GM23248 (cell line): ENCODE measurements at places on chromosomes 13 and 19. TPM values are rescaled to one million over a fixed set of nuclear protein-coding genes. Genes with fewer than 3 reads are reported as not detected.

- DNase-seq, result no peak
Observed at GRCh38 chr19:313988-314815, 23.0 kb upstream of the PLPP2 start.

- peak; percentile 17 for DNase-seq
Observed at GRCh38 chr19:45117167-45117594, 24.2 kb downstream of the PPP1R37 start.

GRCh38 chr19:13526552-13526951, 20.3 kb upstream of the CACNA1A start:
- DNase-seq, result peak; percentile 49

DNA sequence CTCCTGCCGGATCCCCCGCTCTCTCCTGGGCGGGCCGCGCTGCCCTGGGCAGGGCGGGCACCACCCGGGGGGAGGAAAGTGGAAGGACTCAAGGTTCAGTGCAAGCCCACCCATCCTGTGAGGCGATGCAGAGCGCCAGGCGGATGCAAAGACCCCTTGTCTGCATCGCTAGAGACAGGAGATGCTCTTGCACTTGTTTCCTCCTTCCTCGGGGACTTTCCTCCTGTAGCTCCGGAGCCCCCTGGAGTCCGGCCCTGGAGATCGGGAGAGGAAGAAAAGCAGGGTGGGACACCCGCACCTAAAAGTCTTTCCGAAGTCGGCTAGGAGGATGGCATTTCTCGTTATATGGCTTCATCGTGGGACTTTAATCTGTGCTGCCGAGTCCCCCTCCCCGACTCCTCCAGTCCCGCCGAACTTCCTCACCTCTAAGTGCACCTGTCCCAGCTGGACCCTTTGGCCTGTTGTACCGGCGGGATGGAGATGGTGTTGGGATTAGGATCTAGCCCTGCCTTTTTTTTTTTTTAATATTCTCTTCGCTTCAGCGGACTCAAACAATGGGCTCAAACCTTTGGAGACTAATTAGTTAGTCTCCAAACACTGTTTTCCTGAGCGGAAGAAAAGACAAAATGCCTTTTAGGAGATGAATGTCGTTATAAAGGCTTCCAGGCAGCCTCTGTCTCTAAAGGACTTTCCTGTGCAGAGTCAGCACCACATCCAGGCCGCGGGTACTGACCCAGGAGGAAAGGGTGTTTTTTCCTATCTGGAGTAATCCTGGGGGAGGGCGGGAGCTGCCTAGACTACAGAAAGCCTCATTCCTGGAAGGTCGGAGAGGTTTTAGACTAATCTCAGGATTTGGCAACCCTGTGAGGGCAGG, 725 bp downstream of the FAM124A start:
- peak; percentile 23 for DNase-seq

OSCAR gene
- 0.54 TPM in 1 of 2 replicates, not detected in the other for total RNA-seq

- DNase-seq, result no peak
Observed at GRCh38 chr19:15529774-15530372, 21.5 kb downstream of the CYP4F22 start.

- DNase-seq, result peak; percentile 67
Observed at GRCh38 chr19:3161453-3161852, 17.1 kb upstream of the S1PR4 start.

GRCh38 chr13:52846567-52847321, 1.7 kb downstream of the PCDH8 start:
- DNase-seq, result peak; percentile 55

DNA sequence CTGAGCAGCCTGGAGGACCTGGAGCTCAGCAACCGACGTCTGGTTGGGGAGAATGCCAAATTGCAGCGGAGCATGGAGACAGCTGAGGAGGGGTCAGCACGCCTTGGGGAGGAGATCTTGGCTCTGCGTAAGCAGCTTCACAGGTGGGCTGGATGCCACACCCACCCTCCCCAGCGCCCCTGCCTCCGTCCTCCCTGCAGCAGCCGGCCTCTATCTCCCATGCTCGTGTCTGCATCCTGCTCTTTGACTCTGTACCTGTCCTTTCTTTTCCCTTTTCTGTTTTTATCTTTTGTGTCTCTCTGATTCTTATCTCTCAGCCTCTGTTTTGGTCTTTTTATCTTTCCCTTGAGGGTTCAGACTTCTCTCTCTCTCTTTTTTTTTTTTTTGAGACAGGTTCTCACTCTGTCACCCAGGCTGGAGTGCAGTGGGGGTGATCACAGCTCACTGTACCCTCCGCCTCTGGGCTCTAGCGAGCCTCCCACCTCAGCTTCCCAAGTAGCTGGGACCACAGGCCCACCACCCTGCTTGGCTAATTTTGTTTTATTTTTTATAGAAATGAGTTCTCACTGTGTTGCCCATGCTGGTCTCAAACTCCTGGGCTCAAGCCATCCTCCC, 10.1 kb downstream of the KASH5 start:
- DNase-seq, result no peak

WBP4 gene
- total RNA-seq, result 7.5 and 11.8 TPM in 2 replicates

FFAR1 gene
- not detected in 2 replicates for total RNA-seq

CEACAM6 gene
- not detected in 2 replicates for total RNA-seq

SPTBN4 gene
- total RNA-seq, result 2.1 and 2.8 TPM in 2 replicates

POGLUT2 gene
- total RNA-seq, result 26.0 and 26.7 TPM in 2 replicates

CCDC169 gene
- total RNA-seq, result 0.22 and 0.25 TPM in 2 replicates

GRCh38 chr19:17348700-17349099, 11.3 kb downstream of the GTPBP3 start:
- DNase-seq, result peak; percentile 55

HNRNPA1L2 gene
- 1.2 and 1.9 TPM in 2 replicates for total RNA-seq

DNA sequence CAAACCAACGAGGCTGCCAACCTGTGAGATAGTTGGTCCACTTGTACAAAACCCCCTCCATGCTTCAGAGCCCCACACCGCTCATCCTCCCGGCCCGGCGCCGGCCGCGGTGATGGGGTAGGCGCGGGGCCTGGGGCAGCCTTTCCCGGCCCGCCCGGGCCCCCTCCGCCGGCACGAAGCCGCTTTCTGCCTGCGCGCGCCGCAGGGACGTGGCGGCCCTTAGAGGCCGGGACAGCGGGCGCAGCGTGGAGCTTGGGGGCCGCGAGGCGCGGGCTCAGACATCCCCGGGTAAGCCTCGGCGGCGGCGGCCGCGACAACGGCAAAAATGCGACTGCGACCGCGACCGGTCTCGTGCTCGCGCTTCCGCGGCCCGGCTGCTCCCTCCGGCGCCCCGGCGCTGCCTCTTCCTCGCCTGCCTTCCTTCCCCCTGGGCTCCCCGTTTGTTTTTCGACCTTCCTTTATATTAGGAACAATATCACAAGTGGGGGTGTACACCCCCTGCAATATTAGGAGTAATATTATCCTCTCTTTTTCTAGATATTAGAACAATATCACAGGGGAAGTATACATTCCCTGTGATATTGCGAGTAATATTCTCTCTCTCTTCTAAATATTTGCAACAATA, 53.9 kb upstream of the CEACAM21 start:
- DNase-seq, result peak; percentile 10

DNA sequence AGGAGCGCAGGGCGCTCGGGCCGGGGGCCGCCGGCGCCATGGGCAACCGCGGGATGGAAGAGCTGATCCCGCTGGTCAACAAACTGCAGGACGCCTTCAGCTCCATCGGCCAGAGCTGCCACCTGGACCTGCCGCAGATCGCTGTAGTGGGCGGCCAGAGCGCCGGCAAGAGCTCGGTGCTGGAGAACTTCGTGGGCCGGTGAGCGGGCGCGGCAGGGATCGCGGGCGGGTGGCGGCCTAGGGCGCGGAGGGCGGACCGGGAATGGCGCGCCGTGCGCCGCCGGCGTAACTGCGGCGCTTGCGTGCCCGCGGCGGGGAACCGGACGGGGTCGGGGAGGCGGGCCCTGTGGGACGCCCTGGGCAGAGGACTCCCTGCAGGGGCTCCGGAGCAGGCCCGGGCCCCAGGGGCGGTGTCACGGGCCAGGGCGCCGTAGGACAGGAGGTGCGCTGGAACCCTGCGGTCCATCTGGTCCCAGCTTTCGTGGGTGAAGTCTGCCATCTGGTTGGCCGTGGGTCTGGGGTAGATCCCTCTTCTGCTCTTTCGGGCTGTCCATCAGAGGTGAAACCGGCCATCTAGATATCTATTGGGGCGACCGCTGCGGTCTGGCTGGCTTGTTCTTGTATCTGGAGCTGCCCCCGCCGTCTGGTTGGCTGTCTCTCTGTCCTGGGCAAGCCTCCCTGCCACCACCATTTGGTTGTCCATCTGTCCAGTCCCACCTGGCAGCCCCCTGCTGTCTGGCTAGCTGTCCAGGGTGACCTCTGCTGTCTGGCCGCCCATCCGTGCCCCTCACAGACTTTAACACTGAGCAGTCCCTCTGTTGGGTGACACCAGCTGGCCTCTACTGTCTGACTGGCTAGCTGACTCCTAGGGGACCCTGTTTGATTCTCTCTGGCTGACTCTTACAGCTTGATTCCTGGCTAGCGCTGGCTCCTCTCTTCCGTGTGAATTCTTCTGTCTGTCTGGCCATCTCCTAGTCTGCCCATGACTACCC, 622 bp downstream of the DNM2 start:
- DNase-seq, result peak; percentile 75

ENOX1 gene
- total RNA-seq, result 1.8 and 2.7 TPM in 2 replicates

CERS1 gene
- total RNA-seq, result 0.25 and 0.54 TPM in 2 replicates

- no peak for DNase-seq
Observed at GRCh38 chr19:20969498-20969897, 46.4 kb downstream of the ZNF85 start.

MRPL34 gene
- total RNA-seq, result 14.7 and 23.0 TPM in 2 replicates

DNA sequence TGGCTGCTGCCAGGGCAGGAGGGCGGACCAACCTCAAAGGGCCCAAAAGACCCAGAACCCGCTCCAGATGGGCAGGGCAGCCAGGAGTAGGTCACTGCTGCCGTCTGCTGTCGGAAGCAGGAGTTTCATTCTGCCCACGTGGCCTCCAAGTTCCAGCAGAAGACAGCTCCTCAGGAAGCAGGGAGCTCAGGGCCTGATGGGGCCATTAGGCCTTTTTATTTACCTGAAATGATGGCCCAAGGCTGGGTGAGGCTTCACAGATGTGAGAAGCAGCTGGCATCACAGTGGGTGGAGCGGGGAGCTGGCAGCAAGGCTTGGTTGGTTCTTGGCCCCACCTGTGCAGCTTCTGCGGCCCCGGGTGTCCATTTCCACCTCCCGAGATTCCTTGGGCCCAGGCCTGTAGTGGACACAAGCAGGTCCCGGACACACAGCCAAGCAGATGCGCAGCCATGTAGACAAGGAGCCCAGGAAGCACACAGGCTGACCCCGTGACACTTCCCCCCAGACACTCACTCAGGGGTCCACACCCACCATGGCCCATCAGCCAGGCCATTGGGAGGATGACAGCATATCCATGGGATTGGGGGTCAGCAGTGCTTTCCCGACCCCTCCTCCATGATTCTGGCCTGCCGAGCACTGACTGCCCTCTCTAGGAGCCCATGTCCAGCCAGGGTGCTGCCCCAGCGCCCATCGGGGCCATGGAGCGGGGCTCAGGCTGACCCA, 26.4 kb downstream of the C13orf46 start:
- peak; percentile 76 for DNase-seq

DNA sequence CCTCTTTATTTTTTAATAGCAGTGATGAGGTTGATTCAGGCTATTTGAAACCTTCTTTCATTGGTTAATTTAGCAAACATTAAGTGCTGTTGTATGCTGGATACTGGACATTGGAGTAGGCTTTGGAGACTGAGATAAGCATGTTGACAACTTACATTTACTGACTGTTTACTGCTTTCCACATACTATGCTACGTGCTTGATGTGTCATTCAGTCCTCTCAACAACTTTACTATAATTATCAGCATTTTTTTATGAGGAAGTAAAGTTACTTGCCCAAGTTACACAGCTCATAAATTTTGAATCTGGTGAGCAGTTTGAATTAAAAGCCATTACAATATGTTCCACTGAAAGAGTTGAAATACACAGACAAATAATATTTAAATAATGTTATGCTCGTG, 83.8 kb downstream of the GJA3 start:
- DNase-seq, result no peak

GRCh38 chr13:72316716-72317115, 410.7 kb downstream of the MZT1 start:
- no peak for DNase-seq

DNA sequence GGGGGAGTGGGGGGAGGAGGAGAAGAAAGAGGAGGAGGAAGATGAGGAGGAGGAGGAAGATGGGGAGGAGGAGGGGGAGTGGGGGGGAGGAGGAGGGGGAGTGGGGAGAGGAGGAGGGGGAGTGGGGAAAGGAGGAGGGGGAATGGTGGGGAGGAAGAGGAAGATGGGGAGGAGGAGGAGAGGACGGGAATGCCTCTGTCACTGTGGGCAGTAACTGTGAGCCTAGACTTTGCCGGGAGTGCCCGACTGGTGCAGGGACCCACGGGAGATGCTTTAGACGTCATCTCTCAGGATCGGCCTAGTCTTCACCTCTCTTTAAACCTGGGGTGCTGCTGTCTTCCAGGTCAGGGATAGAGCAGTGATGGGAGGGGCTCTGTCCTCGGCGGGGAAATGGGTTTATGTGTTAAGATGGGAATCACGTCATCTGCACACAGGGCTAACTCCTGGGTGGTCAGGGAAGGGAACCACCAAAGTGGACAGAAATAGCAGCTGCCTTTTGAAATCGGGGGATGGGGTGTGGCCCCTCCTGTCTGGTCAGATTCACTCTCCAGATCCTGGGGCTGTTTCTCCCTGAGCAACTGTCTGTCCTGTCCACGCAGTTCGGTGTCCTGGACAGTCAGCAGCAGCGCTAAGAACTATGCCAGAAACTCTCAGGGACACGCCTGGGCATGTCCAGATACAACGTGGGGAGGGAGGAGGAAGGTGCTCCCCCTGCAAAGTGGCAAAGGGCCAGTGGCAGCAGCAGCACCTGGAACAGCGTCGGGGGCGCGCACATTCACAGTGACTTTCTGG, 26.9 kb downstream of the GAS6 start:
- peak; percentile 95 for DNase-seq

NUDT19 gene
- 18.0 and 19.5 TPM in 2 replicates for total RNA-seq

GRCh38 chr13:32468502-32469142, 40.7 kb upstream of the N4BP2L1 start:
- no peak for DNase-seq

KCTD12 gene
- 26.4 and 30.4 TPM in 2 replicates for total RNA-seq

KCNJ14 gene
- 0.97 and 1.1 TPM in 2 replicates for total RNA-seq

CFAP97D2 gene
- total RNA-seq, result not detected in 2 replicates

PGLYRP2 gene
- total RNA-seq, result not detected in 2 replicates

DNA sequence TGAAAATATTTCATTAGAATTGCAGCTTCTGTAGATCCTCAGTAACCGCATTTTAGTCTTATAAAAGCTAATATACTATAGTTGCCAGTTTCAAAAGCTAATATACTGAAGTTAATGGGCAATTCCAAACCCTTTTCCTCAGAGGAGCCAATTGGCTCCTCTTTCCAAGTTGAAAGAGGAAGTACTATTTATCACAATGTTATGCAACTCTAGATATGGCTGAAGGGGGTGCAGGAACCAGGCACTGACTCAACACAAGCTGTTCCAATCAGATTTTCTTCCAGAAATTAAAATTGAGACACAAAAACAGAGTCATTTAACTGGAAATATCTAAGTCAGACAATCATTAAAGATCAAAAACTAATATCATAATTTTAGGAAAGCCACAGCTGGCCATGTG, 258.9 kb downstream of the PCDH20 start:
- no peak for DNase-seq

KLK5 gene
- total RNA-seq, result not detected in 2 replicates
